Daoy (cell line): ENCODE measurements at places on chromosomes 12 and 14. TPM values are rescaled to one million over a fixed set of nuclear protein-coding genes. Genes with fewer than 3 reads are reported as not detected.

Gene TMEM253
- not detected in 2 replicates for total RNA-seq

Gene PRR4
- total RNA-seq = 0.74 TPM in 1 of 2 replicates, not detected in the other

Gene EXOC3L4
- total RNA-seq = 0.97 TPM in 1 of 2 replicates, not detected in the other

Gene SMIM41
- total RNA-seq = not detected in 2 replicates

Gene NEUROD4
- total RNA-seq = not detected in 2 replicates
